ENCODE measurements at places on chromosomes 6 and 20.

DNA sequence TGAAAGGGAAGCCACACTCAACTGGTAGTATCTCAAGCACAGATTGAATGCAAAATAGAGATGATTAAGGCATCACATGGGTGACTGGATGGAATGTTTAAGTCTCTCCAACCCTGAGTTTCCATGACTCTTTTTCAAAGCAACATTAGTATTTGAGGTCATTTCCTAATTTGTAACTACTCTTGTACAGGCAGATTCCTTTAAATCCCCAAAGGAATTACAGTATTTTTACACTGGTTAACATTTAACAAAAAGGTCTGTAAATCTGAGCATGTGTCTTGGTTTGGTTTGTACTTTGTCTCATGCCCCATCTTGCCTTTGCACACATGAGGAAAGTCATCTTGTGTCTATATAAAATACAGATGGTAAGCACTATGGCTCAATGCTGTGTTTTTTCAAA lies 15.1 kb downstream of the RMND1 start:
- no peak for DNase-seq

DNA sequence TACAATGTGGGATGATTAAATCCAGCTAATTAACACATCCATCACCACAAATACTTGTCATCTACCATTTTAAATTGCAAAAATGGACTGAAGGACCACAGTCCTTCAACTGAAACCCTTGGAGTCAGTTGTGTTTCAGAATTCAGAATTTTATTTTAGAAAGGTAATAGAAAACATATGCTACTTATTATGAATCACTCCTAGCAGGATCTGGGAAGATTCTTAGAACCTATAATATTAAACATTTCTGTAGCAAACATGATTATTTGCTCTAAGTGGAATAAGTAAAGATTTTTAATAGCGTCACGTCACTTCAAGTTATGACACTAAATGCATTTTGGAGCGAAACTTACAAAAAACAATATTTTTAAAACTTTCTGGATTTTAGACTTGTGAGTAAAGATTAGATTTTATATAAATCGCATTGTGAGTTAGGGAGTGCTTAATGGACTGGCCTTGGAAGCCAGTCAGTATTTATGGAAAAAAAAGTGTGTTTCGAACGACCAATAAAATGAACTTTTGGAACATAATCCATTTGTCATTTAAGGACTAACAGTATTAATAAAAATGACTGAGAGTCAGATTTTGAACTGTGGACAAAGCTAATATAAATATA lies 71.8 kb upstream of the PHACTR2 start:
- DNase-seq, result no peak

DNA sequence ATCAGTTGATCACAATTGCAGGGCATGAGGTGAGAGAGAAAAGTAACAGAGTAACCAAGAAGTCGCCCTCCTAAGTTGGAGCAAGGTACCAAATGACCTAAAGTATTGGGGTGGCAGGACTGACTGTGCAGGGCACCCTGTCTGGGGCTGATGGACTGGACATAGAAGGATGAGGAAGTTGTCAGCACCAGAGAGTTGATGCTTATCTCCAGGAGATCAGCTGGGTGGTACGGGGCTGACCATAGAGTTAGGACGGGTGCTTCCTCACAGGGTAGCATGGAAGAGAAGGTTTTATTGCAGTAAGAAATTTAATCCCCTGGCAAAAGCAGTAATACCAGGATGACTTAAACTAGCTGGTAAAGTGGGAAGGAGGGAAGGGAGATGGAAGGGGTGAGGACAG lies 66.7 kb downstream of the TMEM170B start:
- DNase-seq, result no peak

GRCh38 chr6:55729665-55730064 lies 145.7 kb downstream of the BMP5 start:
- no peak for DNase-seq

GRCh38 chr20:23415555-23415954 lies 5.7 kb downstream of the NAPB start:
- no peak for DNase-seq

DNA sequence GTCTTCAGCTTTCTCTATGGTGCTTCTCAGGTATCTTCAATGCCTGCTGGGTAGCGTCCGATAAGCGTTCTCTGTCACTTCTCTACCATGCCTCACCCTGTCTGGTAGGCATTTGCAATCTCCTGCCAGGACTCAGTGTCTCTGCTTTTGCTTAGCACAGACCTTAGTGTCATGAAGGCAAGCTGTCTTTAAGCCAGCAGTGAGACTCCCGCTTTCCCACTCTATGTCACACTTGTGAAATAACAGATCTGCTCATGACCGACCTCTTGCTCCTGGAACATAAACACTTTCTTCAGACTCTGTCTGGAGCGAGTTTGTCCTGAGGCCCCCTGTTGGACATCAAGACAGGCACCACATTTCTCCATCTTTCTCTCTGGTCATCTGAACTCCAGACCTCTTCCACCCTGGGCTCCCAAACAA lies 17.0 kb downstream of the ADGRB3 start:
- no peak for DNase-seq

- DNase-seq, result no peak
Observed at GRCh38 chr6:71262914-71263313, 25.7 kb upstream of the OGFRL1 start.

GRCh38 chr6:83873869-83874268 lies 14.4 kb downstream of the CYB5R4 start:
- DNase-seq, result peak; percentile 50

- DNase-seq, result no peak
Observed at GRCh38 chr6:52330470-52330869, 31.5 kb upstream of the PAQR8 start.

GRCh38 chr6:7249946-7250643 lies 62.9 kb downstream of the SSR1 start:
- no peak for DNase-seq

DNA sequence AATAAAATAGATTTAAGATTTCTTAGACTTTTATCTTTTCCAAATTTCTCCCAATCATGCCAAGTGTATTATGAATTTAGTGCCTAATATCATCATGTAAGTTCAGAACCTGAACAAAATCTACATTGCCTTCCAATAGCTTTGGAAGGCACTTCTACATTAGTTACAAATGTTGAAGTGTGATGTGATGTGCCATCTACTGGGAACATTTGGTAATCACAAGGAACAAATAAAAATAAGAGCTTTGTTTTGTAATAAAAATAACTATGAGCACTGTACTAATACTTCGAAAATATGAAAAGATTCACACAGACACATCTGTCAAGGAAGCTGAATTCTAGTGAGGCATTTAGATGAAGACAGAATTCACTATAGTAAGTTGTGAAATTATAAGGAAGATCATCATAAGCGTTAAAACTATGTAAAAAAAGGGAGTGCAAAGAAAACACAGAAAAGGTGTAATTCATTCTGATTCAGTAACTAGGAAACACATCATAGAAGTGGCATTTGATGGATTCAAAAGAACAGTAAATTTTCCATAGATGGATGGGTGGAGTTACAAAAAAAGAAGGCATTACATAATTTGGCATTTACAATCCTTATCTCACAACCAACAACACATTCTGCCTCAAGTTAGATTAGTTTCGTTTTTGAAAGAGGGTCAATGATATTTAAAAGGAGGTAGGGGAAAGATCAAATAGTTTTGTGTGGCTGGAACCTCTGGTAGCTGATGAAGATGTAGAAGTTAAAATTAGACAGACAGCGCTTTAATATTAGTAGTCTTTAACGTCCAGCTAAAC lies 161.0 kb downstream of the ASCC3 start:
- peak; percentile 62 for DNase-seq

DNA sequence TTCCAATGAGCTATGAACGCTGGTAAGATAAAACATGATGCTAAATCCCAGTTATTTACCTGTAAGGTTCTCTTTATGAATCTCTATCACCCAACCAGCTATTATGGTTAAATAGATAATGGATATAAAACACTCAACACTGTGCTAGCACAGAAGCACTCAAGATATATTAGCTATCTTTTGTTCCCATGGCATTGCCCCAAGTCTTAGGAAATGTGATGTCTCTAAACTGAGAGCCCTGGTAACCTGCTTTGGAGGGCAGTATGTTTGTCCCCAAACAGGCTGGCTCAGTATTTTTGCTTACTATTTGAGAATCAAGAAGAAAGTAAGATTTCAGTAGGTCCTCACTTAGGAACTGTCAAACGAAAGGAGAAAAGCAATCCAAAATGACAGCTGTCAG lies 90.5 kb downstream of the BTBD9 start:
- no peak for DNase-seq

GRCh38 chr20:1336699-1337367 lies 7.9 kb upstream of the SDCBP2 start:
- DNase-seq, result peak; percentile 63

GRCh38 chr20:31919410-31920155 lies 32.3 kb downstream of the PDRG1 start:
- no peak for DNase-seq

DNA sequence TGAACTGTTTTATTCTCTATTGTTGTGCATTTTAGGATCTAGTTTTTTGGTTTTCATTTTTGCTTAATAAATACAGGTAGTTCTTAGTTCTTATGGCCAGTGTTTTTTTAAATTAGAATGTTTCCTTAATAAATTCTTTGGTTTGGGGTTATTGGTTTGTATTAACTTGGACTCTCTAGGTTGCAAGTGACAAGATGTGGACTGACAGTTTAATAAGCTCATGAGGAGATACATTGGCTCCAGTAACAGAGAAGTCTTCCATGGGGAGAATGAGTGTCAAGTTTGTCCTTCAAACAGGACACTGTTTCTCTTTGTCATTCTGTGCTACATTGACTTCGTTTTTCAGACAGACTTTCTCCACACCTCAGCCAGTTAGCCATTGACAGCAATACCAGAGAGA lies 39.7 kb downstream of the SNX9 start:
- DNase-seq, result no peak

- no peak for DNase-seq
Observed at GRCh38 chr6:168165373-168165772, 86.4 kb upstream of the FRMD1 start.

- DNase-seq, result peak; percentile 10
Observed at GRCh38 chr20:6178537-6178936, 55.7 kb upstream of the FERMT1 start.

DNA sequence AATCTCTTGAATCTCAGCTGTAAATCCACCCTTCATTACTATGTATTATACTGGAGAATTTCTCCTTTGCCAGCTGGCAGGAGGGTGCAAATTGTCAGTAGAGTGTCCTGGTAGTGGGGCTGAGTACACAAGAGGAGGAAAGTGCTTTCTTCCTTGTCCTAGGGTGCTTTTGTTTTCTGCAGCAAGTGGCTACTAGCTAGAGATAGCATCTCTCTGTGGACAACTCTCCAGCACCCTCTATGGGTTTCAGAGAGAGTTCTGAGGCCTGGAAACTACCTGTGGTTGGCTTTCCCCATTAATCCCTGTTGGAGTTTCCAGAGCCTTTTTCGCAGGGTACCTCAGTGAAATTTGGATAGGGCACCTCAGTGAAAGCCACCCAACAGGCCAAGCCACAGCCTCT lies 422.5 kb upstream of the RGS17 start:
- DNase-seq, result peak; percentile 15

- DNase-seq, result no peak
Observed at GRCh38 chr6:139514819-139515218, 140.4 kb upstream of the CITED2 start.

DNA sequence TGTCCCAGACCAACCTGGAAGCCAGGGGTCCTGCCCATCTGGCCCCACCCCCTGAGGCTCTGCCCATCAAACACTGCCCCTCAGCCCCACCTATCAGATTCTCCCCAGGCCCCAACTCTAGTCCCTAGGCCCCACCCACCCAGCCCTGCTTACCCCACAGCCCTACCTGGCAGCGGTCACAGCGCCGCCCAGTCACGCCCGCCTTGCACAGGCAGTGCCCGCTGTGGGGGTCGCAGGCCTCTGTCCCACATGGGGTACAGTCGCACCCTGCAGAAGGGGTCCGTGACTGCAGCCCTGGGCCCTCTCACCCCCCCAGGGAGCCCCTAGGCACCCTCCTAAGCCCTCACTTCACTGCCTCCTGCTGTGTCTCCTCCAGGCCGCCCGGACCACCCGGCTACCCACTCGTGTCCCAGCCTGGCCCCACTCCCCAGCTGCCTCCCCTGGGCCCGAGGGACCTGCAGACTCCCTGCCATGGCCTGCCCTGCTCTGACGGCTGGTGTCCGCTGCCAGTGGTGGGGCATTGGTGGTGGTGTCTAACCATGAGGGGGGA lies 19.8 kb downstream of the ADRM1 start:
- no peak for DNase-seq

DNA sequence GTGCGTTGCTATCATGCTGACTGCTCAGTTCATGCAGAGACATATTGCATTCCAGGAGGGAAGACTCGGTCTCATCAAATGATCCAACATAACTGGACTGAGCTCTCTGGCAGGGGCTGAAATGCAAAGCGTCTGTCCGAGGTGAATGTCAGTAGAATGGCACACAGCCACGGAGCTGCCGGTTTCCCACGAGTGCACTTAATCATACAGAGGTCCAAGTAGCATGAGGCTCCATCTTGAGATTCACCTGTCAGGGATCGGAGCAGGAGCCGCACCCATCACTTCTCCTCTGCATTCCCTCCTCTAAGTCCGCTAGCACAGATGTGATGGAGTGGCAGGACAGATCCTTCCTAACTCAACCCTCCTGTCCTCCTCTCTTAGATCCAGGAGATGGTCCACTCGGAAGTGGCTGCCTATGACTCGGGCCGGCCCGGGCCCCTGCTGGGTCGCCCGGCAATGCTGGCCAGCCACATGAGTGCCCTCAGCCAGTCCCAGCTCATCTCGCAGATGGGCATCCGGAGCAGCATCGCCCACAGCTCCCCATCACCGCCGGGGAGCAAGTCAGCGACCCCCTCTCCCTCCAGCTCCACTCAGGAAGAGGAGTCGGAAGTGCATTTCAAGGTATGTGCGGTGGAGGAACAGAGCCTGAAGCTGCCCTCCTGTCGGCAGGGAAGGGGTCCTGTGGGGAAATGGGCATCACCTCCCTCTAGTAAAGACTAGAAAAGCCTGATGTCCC lies 135.9 kb downstream of the JPH2 start:
- DNase-seq, result no peak

DNA sequence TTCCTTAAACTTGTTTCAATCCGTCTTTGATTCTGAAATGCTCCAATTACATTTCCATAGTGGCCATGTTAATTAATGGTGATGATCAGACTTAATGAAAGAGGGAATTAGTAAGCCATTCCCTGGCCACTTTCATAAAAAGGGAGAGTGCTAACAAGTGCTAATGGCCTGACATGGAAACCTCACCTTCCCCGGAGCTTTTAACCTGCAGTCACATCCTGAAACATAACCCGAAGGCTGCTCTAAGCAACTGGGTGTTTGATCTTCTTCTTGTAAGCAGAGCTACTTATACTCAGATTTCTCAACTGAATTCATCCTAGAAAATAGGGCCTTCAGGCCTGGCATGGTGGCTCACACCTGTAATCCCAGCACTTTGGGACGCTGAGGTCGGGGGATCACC lies 67.1 kb upstream of the ZMYND8 start:
- no peak for DNase-seq

DNA sequence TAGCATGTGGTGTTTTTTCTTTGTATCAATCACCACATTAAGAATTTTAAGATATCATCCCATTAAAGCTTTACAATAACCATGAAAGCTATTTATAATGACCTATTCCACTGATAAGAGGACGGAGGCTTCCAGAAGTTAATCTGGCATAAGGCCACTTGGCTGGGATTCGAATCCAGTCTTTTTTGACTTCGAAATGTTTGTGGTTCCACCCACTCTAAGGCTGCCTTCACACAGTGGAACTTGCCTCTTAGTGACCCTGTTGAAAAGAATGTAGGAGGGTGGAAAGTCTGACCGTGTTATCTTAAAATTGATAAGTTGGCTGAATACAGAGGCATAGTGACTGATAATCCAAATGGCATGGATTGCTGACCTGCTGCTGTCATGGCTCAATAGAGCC lies 959.7 kb downstream of the KIF16B start:
- no peak for DNase-seq
